ENCODE measurements at places on chromosomes 2 and 18.
A peak's percentile ranks its signal among the peaks of the same experiment; 100 is the strongest.

DNA sequence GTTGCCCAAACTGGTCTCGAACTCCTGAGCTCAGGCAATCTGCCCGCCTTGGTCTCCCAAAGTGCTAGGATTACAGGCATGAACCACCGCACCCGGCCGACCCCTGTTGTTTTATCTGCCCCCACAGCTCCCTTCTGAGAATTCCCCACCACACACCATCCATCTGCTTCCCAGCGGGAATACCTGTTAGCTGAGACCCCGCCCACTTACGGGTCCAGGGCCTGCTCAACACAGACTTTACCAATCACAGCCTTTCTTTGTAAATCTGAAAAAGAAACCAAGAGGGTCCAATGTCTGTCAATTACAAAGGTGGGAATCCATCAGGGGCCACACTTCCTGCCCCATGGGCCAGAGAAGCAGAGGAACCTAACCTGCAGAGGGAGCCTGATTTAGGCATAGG is 14.2 kb upstream of the CABLES1 start:
- H3K36me3 ChIP-seq: no peaks in the 10 kb centered on the region
- H3K27ac ChIP-seq: no peak overlapping the region
- DNase-seq: no peak
- H3K27me3 ChIP-seq: peaks cover 5% of the 10 kb centered on the region

GRCh38 chr18:77049938-77050337 is 82.6 kb downstream of the MBP start:
- H3K36me3 ChIP-seq: peaks cover 23% of the 10 kb centered on the region
- H3K27ac ChIP-seq: no peak overlapping the region

GRCh38 chr2:235229236-235229635 is 264.6 kb upstream of the AGAP1 start:
- no peaks in the 10 kb centered on the region for H3K4me1 ChIP-seq
- no peak for DNase-seq
- H3K4me3 ChIP-seq: no peak overlapping the region
- H3K27ac ChIP-seq: no peak overlapping the region
- H3K36me3 ChIP-seq: no peaks in the 10 kb centered on the region

DNA sequence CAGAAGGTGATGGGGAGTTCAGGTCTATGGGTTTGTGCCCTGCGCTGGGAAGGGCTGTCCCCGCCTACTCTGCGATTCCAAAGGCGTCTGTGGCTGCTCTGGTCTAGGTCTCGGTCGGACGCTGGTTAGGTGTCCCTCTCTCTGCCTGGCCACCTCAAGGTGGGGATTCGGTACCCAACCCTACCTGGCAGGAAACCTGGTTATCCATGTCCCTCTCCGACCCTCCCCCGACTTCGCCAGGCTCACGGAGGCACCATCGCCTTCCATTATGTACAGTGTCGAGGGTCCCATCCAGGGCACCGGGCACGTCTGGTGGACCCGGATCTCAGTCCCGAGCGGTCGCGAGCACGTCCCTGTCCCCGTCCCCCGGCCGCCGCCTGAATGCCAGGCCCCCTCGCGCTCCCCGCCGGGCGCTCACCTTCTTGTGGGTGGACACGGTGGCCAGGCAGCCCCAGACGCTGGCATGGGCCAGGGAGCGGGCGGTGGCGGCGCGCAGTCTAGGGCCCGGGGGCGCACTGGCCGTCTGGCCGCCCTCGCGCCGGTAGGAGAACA is 628 bp downstream of the CREG2 start:
- H3K4me3 ChIP-seq: peak overlapping the region; percentile 42
- DNase-seq: no peak
- H3K36me3 ChIP-seq: no peaks in the 10 kb centered on the region
- H3K27ac ChIP-seq: no peak overlapping the region

GRCh38 chr18:65659912-65660311 is 90.9 kb upstream of the CDH7 start:
- H3K27ac ChIP-seq: no peak overlapping the region
- no peaks in the 10 kb centered on the region for H3K36me3 ChIP-seq
- no peaks in the 10 kb centered on the region for H3K4me1 ChIP-seq
- no peak for DNase-seq

DNA sequence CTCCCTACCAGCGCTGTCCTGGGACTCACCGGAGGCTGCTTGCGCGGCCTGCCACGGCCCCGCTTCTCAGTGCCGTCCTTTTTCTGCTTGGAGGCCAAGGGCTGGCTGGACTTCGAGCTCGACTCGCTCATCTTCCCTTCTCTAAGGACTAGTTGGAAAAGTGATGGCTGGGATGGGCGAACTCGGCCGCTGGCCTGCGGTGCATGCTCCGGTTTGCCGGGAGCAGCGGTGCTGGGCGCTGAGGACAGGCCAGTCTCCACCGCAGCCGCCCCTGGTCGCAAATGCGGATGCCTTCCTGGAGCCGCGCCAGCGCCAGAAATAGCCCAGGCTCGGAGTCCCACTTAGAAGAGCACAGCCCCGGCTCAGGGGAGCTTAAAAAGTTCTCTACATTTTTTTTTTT is 3.1 kb downstream of the C2orf81 start:
- no peak overlapping the region for H3K4me3 ChIP-seq
- no peak for DNase-seq
- no peak overlapping the region for H3K27ac ChIP-seq
- peaks cover 22% of the 10 kb centered on the region for H3K27me3 ChIP-seq
- H3K36me3 ChIP-seq: no peaks in the 10 kb centered on the region

DNA sequence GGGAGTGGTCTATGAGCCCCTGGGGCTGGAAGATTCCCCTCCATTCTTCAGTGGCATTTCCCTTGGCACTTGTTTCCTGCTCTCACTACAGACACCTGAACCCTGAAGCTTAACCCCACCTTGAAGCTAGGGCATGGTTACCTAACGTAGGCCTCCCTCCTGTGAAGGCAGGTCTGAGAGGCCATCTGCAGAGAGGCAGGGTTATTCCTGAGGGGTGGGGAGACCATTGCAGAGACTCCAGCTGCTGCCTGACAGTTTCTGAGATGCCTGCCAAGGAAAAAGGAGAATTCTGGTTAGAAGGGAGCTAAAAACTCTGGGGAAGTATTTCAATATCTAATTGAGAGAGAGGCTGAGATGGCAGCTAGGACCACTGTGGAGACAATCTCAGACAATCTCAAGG is 119.3 kb upstream of the NDUFV2 start:
- H3K4me1 ChIP-seq: peaks cover 10% of the 10 kb centered on the region
- no peak overlapping the region for H3K27ac ChIP-seq
- H3K4me3 ChIP-seq: no peak overlapping the region
- H3K27me3 ChIP-seq: peaks cover 7% of the 10 kb centered on the region

DNA sequence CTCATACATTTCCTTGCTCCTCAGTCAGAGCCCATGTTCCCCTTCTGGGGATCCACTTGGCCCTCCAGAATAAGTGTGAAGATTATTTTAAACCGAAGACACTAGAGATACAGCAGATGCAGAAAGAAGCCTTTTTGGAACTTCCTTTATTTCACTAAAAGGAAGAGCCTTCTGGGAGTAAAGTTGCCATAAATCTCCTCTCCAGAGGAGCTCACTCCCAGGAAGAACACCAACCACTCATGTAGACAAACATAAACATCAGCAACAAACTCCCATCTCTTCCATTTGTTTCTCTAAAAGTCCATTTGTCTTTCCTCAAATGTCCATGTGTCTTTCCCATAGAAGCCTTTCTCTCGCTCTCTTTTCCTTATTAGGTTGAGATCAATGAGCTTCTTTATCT is 62.4 kb upstream of the MSH6 start:
- H3K4me3 ChIP-seq: no peak overlapping the region
- peaks cover 10% of the 10 kb centered on the region for H3K4me1 ChIP-seq
- H3K36me3 ChIP-seq: no peaks in the 10 kb centered on the region
- H3K27ac ChIP-seq: no peak overlapping the region

- H3K27me3 ChIP-seq: no peaks in the 10 kb centered on the region
- peaks cover 17% of the 10 kb centered on the region for H3K36me3 ChIP-seq
- no peak for DNase-seq
- no peak overlapping the region for H3K27ac ChIP-seq
- peaks cover 5% of the 10 kb centered on the region for H3K4me1 ChIP-seq
- H3K4me3 ChIP-seq: no peak overlapping the region
These were observed 46.1 kb downstream of the SPATS2L start for GRCh38 chr2:200352636-200353035.

GRCh38 chr2:96866586-96866985 is 3.3 kb downstream of the SEMA4C start:
- peaks cover 13% of the 10 kb centered on the region for H3K27me3 ChIP-seq
- H3K4me1 ChIP-seq: peaks cover 36% of the 10 kb centered on the region
- H3K36me3 ChIP-seq: no peaks in the 10 kb centered on the region

DNA sequence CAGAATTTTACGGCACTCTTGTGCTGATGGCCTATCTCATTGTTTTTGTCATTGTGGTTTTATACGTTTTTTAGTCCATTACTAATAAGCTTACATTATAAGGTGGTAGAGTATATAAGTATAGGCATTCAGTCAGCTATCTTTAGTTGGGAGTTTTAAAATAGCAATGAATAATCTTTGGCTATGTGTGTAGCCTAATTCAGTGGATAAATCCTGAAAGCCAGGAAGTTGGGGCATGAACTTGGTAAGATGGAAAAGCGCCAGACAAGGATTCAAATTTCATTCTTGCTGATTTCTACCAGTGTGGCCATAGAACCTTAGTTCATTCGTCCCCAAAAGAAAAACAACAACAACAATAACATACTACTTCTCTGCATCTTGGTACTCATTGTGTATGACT is 31.2 kb downstream of the EPC2 start:
- no peak overlapping the region for H3K4me3 ChIP-seq
- H3K4me1 ChIP-seq: peaks cover 10% of the 10 kb centered on the region
- DNase-seq: no peak
- no peak overlapping the region for H3K27ac ChIP-seq

DNA sequence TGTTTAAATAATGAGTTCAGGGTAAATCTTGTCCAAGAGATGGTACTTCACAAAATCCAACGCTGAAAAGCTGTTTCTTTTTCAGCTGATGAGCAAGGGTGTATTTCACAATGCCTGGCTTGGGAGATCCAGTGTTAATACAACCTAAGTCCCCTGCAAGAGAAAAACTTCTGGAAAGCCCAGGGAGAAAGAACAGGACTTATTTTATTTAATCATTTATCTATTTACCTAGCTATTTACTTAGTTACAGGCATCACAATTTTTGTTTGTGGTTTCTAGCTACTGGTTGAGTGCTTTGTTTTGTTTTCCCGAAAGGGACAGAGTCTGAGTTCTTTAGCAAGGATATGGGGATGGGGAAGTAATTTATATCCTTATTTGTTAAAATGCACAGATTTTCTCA is 598.2 kb upstream of the SYT4 start:
- H3K27me3 ChIP-seq: no peaks in the 10 kb centered on the region

GRCh38 chr2:135874777-135875365 is 1.4 kb downstream of the MCM6 start:
- peak overlapping the region; percentile 81 for H3K4me3 ChIP-seq
- peak overlapping the region; percentile 97 for H3K27ac ChIP-seq
- H3K36me3 ChIP-seq: peaks cover 48% of the 10 kb centered on the region
- peaks cover 54% of the 10 kb centered on the region for H3K4me1 ChIP-seq
- no peaks in the 10 kb centered on the region for H3K27me3 ChIP-seq
- peak; percentile 47 for DNase-seq

DNA sequence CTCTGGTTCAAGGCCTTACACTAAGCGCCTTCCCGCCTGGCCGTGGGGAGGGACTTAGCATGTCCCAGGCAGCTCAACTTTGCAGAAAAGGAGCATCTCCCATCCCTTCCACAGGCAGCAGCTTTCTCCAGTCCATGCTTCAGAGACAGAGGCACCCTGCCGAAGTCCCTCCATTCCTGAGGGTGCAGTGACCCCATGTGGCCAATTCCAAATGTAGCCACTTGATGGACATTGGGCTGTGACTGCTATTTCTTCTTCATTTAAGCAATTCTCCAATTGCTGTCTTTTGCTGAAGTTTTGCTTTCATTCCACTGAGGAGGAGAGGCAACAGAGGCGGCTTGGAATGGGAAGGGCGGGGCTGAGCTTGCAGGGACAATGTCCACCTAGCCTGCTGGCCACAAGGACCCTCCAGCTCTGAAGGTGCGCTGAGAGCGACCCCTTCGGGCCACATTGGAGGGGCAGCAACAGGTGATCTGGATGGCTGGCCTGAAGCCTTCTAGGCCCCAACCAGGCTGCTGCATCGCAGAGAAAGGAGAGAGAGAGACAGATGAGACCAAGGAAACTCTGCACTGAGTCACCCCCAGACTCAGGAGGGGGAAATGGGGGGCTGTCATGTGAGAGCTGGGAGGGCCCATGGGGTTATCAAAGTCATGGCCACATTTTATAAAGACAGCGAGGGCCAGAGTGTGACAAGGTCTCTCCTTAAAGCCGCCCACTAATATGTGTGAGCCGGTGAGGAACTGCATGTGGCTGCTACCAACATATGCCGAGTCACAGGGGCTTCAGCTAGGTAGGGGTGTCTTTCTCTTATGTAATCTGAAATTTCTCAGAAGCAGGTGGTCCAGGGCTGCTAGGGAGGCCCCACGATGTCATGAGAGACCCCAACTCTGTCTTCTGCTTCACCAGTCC is 61.3 kb downstream of the LONRF2 start:
- DNase-seq: no peak
- no peaks in the 10 kb centered on the region for H3K36me3 ChIP-seq
- no peak overlapping the region for H3K4me3 ChIP-seq
- no peaks in the 10 kb centered on the region for H3K27me3 ChIP-seq
- H3K4me1 ChIP-seq: no peaks in the 10 kb centered on the region

GRCh38 chr2:237904831-237905599 is 45.6 kb downstream of the RAMP1 start:
- no peak for DNase-seq
- peaks cover 26% of the 10 kb centered on the region for H3K4me1 ChIP-seq

GRCh38 chr2:44181648-44182047 is 13.0 kb downstream of the PPM1B start:
- no peak overlapping the region for H3K27ac ChIP-seq
- H3K4me3 ChIP-seq: no peak overlapping the region
- peaks cover 46% of the 10 kb centered on the region for H3K4me1 ChIP-seq
- H3K27me3 ChIP-seq: no peaks in the 10 kb centered on the region
- H3K36me3 ChIP-seq: peaks cover 25% of the 10 kb centered on the region

DNA sequence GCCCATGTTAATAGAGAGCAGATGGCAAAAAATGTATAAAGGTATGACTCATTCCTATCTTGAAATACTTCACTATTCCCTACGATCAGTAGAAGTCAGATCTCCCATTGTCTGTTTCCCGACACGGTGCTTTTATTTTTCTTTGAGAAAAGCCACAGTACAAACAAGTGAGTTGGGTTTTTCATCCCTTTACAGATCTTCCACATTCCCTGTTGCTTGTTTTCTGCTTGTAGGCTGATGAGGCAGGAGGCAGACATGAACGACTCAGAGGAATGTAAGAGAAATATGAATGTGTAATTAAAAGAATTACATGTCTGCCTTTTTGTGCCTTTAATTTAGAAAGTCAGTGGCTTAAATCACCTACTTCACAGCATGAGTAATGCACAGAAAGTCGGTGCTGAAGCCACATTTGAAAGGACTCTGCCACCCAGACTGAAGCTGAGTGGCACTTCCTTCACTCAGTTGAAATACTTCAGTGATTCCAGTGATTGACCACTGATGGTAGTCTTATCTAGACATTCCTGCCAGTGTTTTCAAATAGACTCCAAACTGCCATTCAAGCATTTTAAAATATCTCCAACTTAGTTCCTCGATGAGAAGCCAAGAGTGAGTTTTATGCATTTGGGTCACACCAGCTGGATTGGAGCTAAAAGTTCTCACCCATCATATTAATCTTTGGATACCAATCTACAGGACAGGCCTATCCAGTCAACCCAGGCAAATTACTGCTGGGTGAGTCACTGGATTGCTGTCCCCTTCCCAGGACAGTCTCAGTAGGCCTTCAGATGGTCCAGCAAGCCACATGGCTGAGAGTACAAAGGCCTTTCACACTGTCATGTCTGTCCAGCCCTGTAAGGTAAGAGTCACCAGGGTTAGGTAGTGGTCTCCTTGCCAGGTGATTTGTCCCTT is 79.0 kb downstream of the COLEC12 start:
- H3K36me3 ChIP-seq: no peaks in the 10 kb centered on the region
- DNase-seq: no peak
- no peaks in the 10 kb centered on the region for H3K4me1 ChIP-seq

GRCh38 chr18:80213182-80213581 is 34.1 kb downstream of the PARD6G start:
- peaks cover 3% of the 10 kb centered on the region for H3K4me1 ChIP-seq
- H3K4me3 ChIP-seq: no peak overlapping the region
- no peak for DNase-seq
- H3K36me3 ChIP-seq: no peaks in the 10 kb centered on the region
- H3K27me3 ChIP-seq: peaks cover 49% of the 10 kb centered on the region
